ENCODE measurements at places on chromosomes 1 and 21.

DNA sequence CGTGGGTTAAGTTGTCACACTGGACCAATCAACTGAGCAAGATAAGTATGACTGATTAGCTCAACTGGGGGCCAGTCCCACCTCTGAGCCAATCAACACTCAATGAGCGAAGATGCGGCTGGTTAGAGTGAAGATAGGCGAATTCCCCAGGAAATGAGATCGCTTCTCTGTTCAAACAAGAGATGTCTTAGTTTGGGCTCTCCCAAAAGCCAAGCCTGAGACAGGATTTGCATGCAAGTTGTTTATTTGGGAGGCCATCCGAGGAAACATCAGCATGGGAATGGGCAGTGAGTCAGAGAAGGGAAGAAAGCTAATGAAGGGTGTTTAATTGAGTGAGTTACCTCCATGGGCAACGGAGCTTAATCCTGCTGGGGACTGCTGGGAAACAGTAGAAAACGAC lies 4.9 kb upstream of the GJB5 start:
- DNase-seq = no peak

GRCh38 chr1:30045304-30046090 lies 677.9 kb downstream of the MATN1 start:
- no peak for DNase-seq

DNA sequence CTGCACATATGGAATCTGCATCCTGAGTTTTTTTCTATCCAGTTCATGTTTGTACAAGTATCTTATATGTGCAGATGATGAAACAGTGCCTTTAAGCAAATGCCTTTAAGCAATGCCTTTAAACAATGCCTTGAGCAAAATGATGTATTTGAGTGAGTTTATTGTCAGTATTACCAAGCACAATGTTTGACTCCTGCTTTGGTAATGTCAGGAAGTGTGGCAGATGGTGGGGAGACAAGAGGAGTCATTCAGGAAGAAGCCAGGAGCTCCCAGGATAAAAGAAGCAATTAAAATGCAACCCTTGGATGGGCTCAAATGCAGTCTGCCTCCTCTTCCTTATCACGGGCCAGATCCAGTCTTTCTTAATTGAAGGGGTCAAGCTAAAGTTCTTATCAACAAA lies 108.7 kb upstream of the KCNJ15 start:
- no peak for DNase-seq

DNA sequence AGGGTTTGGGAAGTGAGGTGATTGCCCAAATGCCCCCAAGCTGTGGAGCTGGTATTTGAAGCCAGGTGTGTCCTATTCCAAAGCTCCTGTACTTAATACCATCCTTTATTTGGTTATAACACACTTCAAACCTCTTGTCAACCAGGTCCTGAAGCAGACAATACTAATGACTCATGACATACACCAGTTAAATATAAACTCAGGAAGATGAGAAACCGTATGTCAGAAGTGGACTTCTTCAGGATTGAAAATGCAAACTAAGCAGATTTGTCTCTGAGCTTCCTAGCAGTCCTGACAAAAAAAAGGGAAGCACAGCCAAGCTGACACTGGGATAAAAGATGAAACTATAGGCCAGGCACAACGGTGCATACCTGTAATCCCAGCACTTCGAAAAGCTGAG lies 70.6 kb downstream of the ALPL start:
- DNase-seq = no peak

GRCh38 chr1:47725511-47725991 lies 271.6 kb downstream of the TRABD2B start:
- DNase-seq = no peak

DNA sequence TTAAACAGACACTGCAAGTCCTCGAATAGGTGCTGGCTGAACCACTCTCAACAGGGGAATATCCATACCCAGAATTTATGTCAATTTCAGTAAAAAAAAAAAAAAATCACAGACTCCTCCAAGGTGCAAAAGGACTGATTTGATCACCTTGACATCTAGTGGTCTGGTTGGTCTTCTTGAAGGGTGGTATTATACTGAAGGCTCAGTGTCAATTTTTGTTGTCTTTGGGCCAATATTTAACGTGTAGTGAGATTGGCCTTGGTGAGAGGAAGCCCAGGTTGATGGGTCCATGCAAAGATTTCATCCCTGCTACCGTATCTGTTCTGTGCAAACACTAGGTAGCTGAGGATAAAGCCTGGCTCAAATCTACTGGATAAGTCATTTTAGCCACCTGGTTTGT lies 4.0 kb upstream of the GBP5 start:
- no peak for DNase-seq

DNA sequence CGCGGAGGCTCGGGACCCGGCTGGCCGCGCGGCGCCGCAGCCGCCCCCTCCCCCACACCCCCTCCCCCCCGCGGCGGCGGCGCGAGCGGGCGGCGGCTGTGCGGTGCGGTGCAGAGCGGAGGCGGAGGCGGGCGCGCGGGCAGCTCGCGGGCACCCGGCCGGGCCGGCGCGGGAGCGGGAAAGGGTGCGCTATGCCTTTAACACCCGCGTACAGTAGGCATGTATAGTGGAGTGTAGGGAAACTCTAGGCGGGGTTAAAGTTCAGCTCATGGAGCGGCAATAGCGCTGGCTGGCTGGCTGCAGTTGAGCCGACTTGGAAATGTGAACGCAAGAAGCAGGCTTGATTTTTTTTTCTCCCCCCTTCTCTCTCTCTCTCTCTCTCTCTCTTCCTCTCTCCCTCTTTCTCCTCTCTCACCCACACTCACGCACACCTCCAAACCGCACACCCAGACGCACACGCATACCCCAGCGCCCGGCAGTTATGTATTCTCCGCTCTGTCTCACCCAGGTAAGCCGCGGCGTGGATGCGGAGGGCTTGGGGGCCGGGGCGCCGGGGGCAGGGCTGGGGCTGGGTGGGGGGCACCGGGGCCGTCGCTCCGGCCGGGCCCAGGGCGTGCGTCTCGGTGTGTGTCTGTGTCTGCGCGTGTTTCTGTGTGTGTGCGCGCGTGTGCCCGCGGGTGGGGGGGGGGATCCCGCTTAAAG lies at the start of gene NFIA:
Gene NFIA (plus strand): TSS at position 251 of the 702 bp plus-strand sequence.
- no peak for DNase-seq

GRCh38 chr1:196007763-196008162 lies 600.5 kb downstream of the KCNT2 start:
- no peak for DNase-seq

GRCh38 chr1:160260406-160261382 lies 1.7 kb downstream of the DCAF8 start:
- no peak for DNase-seq

GRCh38 chr1:44408632-44409602 lies 3.9 kb downstream of the RNF220 start:
- no peak for DNase-seq

DNA sequence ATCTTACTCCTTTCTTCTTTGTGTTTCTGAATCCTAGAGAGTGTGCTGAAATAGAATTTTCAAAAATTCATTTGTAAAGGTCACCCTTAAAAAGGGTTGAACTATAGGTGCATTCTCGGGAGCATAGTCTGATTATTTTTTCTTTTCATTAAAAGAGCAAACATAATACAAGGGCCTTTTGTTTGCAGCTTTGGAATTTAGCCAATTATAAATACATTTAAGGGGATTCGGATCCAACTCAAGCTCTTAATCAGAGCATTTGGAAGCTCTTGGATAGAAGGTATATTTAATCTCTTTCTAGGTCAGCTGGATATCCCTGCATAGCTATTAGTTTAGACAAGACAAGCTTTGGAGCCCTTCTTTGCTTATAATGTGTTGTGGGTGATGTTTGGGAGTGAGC lies 321.7 kb downstream of the HHAT start:
- DNase-seq = no peak

DNA sequence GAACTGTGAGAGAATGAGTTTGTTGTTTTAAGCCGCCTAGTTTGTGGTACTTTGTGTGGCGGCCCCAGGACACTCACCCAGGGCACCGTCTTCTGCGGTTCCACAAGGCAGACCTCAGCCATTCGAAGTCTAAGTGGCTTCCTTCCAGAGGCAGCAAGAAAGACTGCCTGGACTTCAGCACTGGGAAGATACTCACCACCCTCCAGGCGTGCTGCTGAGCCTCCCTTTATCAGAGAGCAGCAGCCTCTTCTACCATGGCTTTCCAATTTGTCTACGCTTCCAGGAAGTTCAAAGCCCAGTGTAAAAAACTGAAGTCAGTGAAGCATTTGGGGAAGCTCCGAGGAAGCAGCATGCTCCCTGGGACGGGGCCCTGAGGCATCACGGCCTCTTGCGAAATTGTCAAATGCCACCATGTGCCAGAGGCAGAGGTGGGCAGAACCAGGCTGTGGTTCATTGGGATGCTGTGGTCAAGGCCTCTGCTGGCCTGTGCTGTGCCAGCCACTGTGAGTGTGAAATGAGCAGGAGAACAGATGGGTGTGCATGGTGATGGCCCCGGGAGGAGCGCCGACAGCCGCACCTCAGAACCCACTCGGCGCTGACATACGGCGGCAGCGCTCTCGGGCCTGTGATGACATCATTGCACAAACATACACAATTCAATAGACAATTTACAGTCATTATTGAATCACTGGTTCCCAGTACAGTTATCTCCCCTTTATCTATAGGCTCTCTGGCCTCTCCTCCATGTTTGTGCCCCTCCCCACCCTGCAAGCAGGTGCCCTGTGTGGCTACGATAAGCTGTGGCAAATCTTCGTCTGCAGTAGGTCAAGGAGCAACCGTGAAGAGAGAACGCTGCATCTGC lies 110.4 kb downstream of the PDE9A start:
- DNase-seq = no peak

GRCh38 chr1:44557778-44558177 lies 116.5 kb downstream of the TMEM53 start:
- no peak for DNase-seq

DNA sequence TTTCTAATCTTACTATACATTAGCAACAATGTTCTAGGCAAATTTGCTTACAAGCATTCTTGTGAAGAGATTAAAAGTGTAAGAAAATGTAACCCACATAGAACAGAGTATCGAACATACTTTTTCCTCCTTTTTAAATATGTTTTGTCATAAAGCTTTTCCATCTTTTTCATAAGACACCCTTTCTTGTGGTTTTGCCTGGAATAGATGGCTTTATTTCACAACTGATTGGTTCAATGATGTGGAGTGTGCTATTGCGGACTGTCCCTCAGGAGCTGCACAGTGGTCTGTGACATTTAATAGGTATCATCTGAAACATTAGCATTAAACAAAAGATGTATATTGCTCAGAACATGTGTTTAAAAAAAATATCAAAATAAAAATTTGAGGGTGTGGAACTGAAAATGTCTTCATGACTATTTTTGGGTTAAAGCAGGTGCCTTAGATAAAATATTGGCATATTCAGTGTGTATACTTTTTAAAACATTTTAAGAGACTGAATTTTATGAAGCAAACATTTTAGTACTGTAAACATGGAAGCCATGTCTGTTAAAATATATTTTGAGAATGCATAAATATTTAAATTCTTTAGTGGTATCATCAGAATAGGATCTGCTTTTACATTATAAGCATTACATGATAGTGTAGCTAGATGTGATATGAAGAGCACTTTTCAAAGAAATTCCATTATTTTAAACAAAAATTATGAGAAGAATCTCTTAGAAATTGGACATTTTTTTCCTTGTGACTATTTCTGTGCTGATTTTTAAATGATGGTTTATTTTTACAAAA lies 48.3 kb upstream of the C1orf146 start:
- DNase-seq = no peak

GRCh38 chr21:37855647-37856625 lies 60.3 kb downstream of the KCNJ6 start:
- DNase-seq = no peak

GRCh38 chr1:181043025-181043888 lies 9.5 kb downstream of the MR1 start:
- DNase-seq = no peak

DNA sequence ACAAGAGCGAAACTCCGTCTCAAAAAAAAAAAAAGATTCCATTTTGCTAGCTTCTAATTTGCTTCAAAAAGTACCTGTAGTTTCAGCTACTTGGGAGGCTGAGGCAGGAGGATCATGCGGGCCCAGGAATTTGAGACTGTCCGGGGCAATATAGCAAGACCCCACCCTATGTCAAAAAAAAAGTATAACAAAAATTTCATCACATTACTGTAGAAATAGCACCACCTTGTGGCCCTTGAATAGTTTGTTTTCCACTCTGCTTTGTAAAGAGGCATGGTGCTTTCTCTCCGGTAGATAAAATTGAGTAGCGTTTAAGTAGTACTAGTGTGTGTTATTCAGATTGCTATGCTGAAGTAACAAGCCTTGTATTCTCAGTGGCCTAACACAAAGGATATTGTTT lies 18.2 kb upstream of the MSTO1 start:
- DNase-seq = peak; percentile 24

DNA sequence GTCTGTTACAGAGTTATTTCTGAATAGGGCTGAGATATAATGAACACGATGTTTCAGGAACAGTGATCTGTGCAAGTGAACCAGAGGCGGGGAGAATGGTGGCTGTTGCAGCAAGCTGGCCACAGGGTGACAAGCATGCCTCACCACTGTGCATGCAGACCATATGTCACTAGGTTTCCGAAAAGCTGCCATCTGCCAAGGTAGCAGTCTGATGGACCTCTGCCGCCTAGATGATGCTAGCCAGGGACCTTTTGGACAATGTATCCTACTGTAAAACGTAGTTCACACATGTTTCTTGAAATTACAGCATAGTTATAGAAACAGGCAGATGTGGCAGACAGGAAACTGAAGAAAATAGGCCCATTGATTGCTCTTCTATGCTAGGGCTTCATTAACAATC lies 204.2 kb upstream of the RRP15 start:
- no peak for DNase-seq

- DNase-seq = no peak
These were observed 358.3 kb downstream of the HLX start for GRCh38 chr1:221237587-221237986.

GRCh38 chr1:30110846-30111245 lies 612.5 kb downstream of the MATN1 start:
- DNase-seq = no peak

Data from CMK (cell line).